ENCODE measurements at places on chromosomes 3 and 15.

DNA sequence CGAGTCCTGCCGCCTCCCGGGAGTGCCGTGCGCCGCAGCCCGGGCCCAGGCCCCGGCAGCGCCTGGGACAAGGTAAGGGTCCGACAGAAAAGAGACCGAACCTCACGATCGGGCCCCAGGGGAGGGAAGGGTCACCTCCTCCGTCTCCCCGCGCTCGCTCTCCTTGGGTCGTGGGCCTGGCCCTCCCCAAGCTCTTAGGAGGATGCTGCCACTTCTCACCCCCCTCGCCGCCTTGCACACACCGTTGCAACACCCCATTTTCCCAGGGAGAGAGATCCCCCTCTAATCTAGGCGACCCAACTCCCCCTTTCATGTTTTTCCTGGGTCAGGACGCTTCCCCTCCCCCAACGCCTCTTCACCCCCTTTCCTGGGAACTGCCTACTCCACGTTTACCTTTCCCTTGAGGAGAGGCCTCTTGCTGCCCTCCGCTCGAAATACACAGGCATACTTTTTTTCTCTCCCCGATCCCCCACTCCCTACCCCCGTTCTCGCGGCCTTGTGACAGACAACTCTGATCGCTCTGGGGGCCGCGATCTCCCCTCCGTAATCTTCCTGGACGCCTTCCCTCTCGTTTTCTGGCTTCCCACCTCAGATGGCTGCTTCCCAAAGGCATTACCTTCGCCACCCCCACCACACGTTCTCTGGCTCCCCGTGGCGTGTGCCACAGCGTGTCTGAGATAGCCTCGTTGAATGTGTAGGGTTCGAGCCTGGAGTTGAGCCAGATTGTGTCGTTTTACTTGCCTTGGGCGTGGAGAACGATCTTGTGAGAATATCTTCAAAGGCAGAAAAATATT is 688 bp downstream of the SETD5 start:
- no peak for DNase-seq

- DNase-seq: no peak
Measured at GRCh38 chr3:183315739-183316138, 62.7 kb downstream of the B3GNT5 start.

- DNase-seq: no peak
Measured at GRCh38 chr15:83733206-83733605, 79.3 kb downstream of the ADAMTSL3 start.

GRCh38 chr15:80550908-80551260 is 144.2 kb upstream of the ABHD17C start:
- DNase-seq: no peak

- no peak for DNase-seq
Measured at GRCh38 chr3:140823106-140823505, 118.5 kb upstream of the SLC25A36 start.
